ENCODE measurements at places on chromosomes 4 and X.

DNA sequence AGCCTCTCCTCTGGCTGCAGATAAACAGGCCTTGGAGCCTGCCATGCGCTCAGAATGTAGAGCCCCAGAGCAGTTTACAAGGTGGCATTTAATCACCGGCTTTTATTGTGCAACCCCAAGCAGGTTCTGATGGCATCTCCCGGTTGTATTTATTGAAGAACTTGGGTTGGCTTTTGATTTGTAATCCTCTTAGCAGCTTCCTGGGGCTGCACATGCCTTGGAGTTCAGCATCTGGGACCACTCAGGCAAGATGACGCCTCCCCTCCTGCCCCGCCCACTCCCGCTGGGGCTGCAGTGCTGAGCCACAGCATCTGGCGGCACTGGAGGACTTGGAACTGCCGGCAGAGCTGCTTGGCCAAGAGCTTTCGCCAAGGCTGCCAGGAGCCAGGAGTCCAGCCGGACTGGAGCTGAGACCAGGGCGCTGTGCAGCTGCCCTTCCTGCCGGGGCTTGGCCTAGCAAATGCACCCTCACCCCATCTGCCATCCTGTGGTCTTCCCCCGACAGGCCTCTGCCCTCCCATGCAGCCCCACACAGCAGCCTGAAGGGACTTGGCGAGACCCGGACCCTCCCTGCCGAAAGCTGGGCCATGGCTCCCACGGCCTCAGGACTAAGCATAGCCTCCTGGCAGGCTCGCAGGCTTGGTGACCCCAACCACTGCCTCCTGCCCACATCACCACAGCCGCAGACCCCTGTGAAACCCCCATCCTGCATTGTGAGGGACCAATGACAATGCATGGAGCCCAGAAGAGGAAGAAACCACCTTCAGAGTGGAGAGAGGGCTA, 5.4 kb downstream of the HTRA3 start:
- DNase-seq, result no peak

- DNase-seq, result no peak
Measured at GRCh38 chr4:178811356-178811755, 1369.1 kb upstream of the AGA start.

- no peak for DNase-seq
Measured at GRCh38 chr4:6474705-6475457, 2.5 kb upstream of the PPP2R2C start.

DNA sequence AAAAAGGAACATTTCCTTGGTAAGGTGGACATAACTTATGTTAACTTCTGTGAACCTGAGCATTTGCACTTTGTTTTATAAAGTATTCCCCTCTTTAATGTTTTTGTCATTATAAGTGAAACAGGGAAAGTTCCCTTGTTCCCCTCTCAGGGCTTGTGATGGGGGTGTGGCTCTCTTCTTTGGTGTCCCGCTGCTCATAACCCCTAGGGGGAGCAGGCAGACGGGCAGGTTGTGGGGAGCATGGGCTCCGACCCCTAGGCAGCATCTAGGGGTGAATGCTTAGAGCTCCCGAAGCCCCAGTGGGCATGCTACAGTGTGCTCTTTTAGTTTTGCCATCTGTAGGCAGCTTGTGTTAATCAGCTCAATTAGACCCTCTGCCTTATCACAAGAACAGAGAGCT, 200.4 kb downstream of the DACH2 start:
- no peak for DNase-seq

DNA sequence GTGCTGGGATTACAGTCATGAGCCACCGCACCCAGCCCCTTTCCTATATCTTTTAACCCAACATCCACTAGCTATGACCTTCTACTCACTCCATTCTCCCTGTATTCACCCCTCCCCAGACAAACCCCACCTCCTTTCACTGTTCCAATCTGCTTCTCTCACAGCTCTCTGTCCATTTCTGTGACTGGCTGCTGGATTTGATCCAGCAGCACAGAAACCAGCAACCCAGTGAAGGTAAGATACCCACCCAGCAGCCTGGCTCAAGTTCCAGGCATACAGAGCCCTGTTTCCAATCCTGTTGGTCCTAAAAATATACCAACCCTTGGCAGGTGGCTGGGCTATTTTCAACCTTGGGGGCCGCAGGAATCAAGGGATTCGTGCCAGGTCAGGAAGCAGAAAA, 56.9 kb upstream of the SMIM10 start:
- no peak for DNase-seq

GRCh38 chr4:88240297-88240714, 44.1 kb downstream of the PPM1K start:
- no peak for DNase-seq

DNA sequence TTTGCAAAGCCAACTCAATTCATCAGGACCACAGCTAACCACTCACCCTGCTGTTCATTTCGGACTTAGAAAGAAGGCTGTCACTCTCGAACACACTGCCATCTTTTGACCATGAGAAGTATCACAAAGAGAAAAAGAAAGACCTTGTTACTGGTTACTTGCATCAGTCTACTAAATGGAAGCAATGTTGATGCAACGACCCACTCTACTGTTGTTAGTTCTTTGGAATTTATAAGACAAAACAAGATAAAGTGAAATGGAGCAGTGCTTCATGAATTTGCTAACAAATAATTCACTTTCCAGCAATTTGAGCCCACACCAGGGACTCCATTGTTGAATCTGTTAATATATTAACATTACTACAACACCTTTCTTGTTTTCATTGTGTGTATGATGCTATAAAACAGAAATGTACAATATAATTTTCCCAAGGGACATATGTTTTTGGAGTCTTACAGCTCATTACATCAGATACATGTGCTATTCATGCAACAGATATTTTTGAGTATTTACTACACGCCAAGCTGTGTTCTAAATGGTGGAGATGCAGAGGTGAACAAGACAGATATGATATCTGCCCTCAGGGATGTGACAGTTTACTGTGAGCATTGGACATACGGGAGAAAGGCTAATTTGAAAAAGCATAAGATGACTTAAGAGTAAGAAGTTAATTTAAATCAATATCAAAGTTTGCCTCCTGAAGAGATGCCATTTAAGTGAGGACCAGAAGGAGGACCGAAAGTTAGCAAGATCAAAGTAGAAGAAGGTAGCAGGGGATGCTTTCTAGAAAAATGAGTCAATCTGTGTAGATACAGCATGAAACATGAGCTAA, 87.2 kb downstream of the AREG start:
- DNase-seq, result no peak

DNA sequence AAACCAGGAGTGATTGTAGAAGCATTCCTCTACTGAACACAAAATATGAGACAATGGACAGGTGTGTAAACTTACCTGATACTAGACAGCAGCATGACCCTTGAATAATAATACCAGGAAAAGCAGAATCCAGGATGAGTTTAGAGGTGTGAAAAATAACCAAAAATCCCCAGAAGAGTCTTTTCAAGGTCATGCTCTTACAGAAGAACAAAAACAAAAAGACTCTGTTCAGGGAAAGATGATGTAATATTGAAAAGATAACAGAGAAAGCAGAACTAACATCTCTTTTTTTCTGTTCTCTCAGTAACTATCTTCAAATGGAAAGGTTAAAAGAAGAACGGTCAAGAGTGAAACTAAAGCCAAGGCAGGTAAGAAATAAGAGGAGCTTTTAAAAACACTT, 14.0 kb upstream of the ARHGAP10 start:
- no peak for DNase-seq

GRCh38 chr4:167321299-167321698, 87.0 kb upstream of the SPOCK3 start:
- no peak for DNase-seq

- DNase-seq, result no peak
Measured at GRCh38 chrX:86809651-86810050, 661.4 kb downstream of the DACH2 start.

DNA sequence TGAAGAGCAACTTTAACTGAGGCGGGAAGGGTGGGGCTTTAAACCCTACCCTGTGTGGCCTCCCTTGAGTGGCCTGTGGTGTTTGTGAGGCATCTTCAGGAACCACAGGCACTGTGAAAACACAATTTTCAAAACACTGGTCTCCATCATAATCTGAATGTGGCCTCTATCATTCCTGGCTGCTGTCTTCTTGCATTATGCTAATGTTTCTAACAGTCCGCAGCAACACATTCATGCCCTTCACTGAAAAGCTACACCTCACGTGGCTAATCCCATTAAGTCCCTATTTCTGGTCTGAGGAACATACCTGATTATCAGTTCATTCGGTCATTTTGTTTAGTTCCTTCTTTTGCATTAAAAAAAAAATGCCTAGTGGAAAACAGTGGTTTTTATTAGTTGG, 94.6 kb downstream of the F11 start:
- DNase-seq, result no peak

DNA sequence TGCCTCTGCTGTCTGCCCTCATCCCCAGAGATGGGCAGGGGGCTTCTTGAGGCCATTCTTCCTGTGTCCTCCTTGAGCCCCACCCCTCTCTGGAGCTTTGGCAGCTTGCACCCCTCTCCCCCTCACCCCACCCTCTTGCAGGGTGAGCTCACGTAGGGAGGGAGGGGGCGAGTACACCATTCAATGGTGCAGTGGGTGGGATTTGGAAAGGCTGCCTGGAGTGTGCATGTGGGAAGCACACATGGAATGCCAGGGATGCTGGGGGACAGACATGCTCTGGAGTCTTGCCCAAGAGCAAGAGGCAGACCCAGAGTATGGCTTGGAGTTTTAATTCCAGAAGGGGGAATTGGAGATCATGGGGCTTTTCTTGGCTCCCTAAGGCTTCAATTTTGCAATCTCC, 5.6 kb downstream of the PAK3 start:
- DNase-seq, result no peak

- DNase-seq, result no peak
Measured at GRCh38 chr4:150799207-150799606, 215.9 kb downstream of the LRBA start.

GRCh38 chrX:30913492-30913891, 24.4 kb upstream of the TAB3 start:
- DNase-seq, result no peak

Measured in GM12891 (cell line).